Stimulated activated CD8-positive, alpha-beta memory T cell treated with anti-CD3 and anti-CD28 coated beads, Interleukin-15, amount 100 ng/mL, for 1 hour (primary cell): ENCODE measurements at places on chromosomes 3 and 15.
A peak's percentile ranks its signal among the peaks of the same experiment; 100 is the strongest.

- no peak for DNase-seq
Observed at GRCh38 chr3:73739791-73740453, 115.2 kb upstream of the PDZRN3 start.

DNA sequence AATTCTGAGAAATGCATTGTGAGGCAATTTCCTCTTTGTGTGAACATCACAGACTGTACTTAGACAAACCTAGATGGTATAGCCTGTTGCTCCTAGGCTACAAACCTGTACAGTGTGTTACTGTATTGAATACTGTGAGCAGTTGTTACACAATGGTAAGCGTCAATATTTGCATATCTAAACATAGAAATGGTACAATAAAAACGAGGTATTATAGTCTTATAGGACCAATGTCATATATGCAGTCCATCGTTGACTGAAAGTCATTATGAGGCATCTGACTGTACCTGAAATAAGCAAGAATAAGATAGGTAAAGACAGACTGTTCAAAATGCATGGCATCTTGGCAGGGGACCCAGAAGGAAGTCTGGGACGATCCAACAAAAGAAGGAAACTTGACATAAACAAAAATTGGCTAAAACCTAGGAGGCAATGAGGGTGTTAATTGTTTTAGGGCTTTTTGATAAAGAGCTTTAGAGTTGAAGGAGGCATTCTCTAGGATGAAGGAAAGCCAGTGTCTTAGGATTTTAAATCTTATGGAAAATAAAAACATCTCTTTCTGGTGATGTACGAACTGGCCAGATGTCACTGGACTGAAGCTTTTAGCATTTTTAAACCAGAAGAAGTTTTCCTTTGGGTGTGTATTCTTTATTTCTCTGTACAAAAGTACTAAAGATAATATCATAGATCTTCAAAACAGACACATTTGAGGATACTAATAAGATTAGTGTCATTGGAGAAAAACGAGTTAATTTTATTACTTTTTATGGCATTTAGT, 9.2 kb upstream of the SPRED1 start:
- no peak for DNase-seq

GRCh38 chr3:114333180-114333922, 39.5 kb downstream of the TIGIT start:
- DNase-seq = no peak

DNA sequence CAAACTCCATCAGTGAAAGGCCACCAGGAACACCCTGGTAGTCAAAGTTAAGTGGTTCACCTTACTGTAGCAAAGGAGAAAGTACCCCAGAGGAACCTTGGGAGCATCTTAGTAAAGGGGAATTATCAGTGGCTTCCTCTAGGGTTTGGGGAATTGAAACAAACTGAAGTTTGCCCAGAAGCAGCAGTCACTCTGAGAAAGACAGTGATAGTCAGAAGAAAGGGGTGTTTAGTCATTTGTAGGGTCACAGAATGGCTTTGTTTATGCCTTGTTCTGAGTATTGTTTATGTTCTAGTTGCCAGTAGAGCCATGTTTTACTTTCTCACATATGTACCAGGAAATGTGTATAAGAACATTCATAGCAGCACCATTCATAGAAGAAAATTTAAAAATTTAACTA, 93.8 kb downstream of the FHIT start:
- DNase-seq = no peak

- DNase-seq = no peak
Observed at GRCh38 chr3:45127130-45127822, 18.9 kb downstream of the CDCP1 start.

- no peak for DNase-seq
Observed at GRCh38 chr15:45630917-45631691, 3.7 kb upstream of the SQOR start.

DNA sequence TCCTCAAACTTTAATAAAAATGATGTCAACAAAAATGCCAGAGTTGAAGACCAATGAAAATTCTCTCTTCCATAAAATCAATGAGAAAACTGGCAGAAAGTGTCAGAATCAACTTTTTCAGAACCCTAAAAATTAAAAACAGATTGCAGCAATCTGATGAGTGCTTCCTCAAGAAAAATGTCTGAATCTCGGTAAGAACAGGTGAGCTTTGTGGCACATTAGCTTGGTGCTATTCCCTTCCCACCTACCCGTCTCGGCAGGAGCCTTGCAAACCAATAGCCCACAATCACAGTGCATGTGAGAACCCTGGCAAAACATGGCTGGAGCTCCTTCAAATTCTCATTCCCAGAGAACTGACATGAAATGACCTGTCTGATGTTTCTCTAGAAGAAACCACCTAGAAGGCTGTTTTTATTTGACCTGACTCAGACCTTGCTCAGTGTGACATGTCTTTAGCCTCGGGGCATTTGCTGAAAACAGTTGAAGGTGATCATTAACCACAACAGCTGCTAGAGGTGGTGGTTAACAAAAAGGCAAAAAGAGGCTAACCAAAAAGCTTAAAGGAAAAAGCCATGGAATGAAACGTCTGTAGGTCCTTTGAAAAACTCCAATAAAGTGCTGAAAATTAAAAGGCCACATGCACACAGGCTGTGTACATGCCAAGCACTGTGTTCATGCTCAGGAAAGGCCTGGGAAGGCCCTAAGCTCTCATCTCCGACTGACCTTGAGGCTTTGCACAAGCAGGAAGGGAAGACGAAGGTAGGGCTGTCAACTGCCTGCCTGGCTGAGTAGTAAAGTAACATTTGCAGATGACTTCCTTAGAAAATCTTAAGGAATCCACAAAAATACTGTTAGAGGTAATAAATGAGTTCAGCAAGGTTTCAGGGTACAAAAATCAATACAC, 253.0 kb upstream of the NSMCE3 start:
- no peak for DNase-seq

- peak; percentile 13 for DNase-seq
Observed at GRCh38 chr3:170689893-170690660, 104.2 kb upstream of the SLC7A14 start.

GRCh38 chr3:38636464-38636863, 13.0 kb downstream of the SCN5A start:
- no peak for DNase-seq

DNA sequence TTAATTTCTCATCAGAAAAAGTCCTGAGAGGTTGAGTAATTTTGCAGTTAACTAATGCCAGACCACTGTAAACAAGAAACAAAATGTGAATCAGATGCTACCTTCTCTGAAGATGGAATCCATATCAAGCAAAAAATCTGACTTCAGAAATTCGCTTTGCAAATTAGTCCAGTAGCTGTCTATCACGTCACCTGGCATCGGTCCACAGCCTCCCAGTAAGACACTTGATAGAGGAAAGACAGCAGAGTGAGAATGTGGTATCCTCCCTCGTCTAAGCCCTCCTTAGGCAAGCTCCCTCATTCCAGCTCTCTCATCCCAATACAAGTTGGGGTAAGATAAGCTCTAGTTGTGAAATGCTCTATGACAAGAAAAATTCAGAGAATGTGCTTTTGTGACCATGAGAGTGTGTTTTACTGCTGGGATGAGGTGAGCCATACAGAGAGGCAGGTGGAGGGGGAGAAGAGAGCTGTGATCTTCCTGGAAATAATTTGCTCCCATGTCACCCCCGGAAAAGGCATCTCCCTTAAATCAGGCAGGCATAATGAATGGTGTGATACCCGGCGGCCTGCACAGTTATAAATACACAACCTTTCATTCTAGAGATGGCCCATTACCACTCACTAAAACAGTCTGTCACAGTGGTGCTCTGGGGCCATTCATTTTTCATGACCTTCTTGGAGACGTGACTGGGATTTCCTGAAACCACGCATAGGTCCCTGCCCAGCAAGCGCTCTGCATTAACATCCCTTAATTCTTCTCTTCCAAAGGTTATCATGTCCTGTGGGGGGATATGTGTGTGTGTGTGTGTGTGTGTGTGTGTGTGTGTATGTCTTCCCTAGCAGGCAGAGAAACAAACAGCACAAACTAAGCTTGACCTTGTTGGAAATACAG, 602.0 kb upstream of the KCNMB2 start:
- DNase-seq = no peak

DNA sequence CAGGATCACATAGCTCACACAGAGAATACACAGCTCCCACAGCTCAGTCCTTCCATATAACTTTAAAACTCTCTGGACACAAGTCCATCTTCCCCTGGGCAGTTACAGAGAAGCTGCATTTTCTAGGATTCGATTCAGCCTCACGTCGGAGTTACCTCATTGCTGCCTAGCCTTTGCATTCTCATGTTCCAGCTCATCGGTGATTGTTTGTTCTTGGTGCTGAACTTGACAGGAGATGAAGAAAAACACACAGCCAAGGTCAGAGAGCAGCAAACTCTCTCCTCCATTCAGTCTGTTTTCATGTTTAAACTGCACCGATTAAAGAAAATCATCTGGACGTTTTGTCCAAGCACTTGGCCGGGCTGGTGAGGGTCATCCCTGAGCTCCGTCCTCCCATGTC, 375.5 kb upstream of the CFAP20DC start:
- no peak for DNase-seq

DNA sequence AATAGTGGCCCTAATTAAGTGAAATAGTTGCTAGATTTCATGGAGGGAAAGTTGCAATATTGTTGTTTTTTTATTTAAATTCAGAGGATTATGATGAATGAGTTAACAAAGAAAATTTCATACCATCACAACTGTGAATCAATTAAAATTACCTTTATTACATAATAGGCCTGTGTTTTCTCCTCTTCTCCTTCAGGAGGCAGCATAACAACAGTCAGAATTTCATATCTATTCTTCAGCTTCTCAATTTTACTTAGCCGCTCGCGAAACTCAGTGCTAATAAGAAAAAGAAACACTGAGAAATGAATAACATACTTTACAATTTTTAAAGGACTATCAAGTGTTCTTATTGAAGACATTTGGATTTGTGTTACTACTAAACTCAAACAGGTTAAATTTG, 29.4 kb downstream of the TTC14 start:
- no peak for DNase-seq

GRCh38 chr3:27571345-27571744, 87.2 kb upstream of the SLC4A7 start:
- DNase-seq = no peak

DNA sequence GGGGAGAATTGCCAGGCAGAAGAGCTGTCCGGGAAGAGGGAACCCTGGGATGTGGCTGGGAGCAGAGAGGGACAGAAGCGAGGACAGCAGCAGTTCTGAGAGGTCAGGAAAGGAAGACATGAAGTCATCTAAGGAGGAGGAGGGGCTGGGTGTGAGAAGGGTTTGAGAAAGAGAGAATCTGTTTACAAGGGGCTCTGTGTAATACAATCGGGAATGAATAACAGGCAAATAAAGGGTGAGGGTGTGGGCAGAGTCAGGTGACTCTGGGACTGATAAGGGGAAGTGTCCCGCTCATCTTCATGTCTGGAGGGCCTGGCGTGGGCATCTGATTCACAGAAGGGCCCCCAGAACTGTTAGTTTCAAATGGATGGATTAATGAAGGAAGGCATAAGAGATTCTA, 191.3 kb downstream of the XXYLT1 start:
- no peak for DNase-seq

GRCh38 chr3:155805802-155806618, at the start of gene C3orf33:
TSS of gene C3orf33 (minus strand) at chr3:155806278. CDS start at chr3:155806252, 26 bp downstream.
- peak; percentile 50 for DNase-seq

- DNase-seq = no peak
Observed at GRCh38 chr15:22919171-22919570, 61.0 kb downstream of the CYFIP1 start.

DNA sequence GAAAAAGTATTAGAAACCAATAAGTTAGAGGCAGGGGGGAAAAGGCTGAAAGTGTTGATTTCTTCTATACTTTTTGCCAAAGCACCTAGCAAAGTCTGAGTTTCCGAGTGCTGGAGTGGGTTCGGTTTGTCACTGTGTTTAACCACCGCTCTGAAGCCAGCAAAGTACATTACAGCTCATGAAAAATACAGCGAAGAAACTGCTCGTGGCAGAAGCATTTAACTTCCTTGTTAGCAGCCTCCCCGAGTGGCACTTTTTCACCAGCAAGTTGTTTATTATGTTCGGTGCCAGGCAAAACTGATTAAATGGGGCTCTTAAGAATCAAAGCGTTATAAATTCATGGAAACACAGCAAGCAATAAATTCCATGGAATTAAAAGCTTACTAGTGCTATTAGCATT, 313.6 kb downstream of the FOXP1 start:
- DNase-seq = no peak

DNA sequence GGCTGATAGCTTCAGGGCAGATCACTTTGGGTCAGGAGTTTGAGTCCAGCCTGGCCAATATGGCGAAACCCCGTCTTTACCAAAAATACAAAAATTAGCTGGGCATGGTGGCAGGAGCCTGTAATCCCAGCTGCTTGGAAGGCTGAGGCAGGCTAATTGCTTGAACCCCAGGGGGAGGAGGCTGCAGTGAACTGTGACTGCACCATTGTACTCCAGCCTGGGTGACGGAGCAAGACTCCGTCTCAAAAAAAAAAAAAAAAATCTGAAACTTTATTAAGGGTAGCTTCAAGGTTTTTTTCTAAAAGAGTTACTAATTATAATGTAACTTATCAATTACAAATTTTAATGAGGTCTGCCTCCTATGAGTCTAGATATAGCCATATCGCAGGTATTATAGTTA, 5.1 kb downstream of the NECTIN3 start:
- no peak for DNase-seq

DNA sequence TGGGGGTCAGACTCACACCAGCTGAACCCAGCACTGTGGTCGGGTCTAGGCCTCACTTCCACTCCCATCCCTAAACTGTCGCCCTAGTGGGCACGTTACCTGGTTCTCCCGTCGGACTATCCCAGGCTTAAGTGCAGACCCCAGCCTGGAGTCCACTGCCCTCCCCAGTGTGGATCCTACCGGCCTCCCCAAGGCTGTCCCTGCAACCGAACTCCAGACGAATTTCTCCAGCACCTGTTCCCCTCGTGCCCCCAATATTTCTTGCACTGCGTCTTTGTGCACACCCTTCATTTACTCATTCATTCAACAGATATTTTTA, 26.5 kb downstream of the SLC41A3 start:
- no peak for DNase-seq

GRCh38 chr15:85582131-85583079, 202.0 kb downstream of the AKAP13 start:
- peak; percentile 43 for DNase-seq

DNA sequence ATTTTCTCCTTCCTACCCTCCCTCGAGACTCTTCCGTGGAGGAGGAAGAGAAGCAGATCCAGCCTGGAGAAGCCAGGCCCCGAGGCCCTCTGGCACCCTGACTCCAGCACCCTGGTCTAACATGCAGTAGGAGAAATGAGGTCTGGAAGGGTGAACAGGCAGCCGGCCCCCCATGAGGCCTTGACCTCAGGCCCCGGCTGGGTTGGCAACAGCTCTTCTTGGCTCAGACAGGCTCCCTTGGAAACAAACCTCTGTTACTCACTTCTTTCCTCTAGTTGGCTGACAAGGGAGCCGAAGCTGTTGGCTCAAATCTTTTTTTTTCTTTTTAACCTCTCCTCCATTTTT, 73.4 kb downstream of the CPN2 start:
- no peak for DNase-seq

- DNase-seq = no peak
Observed at GRCh38 chr3:117628823-117629291, 919.3 kb downstream of the TUSC7 start.

- no peak for DNase-seq
Observed at GRCh38 chr3:52795298-52795900, 803 bp downstream of the ITIH3 start.

- no peak for DNase-seq
Observed at GRCh38 chr3:49844464-49845183, 11.7 kb downstream of the TRAIP start.

- DNase-seq = no peak
Observed at GRCh38 chr3:127041264-127041820, 58.4 kb downstream of the PLXNA1 start.

- no peak for DNase-seq
Observed at GRCh38 chr3:47685037-47685436, 96.7 kb downstream of the SMARCC1 start.
